ENCODE measurements at places on chromosomes 7 and 10. TPM values are rescaled to one million over a fixed set of nuclear protein-coding genes. Genes with fewer than 3 reads are reported as not detected.

The GPR26 gene
- total RNA-seq: not detected

The SEC31B gene
- 2.6 TPM for total RNA-seq

The AKR1C8 gene
- total RNA-seq: not detected

The HOXA9 gene
- 7.9 TPM for total RNA-seq

The KLF14 gene
- not detected for total RNA-seq

The SPDYE2 gene
- total RNA-seq: not detected

The KCNMA1 gene
- 30.9 TPM for total RNA-seq

The MMD2 gene
- total RNA-seq: not detected

The GJD4 gene
- total RNA-seq: not detected

The GHRHR gene
- total RNA-seq: not detected

The RHBDD2 gene
- 30.2 TPM for total RNA-seq

The PALD1 gene
- under 0.01 TPM for total RNA-seq

The PNLIP gene
- total RNA-seq: not detected

The CYP26C1 gene
- total RNA-seq: under 0.01 TPM

The CPED1 gene
- total RNA-seq: 40.5 TPM

The GDF2 gene
- not detected for total RNA-seq

The KCNH2 gene
- 1.7 TPM for total RNA-seq

The CDC14C gene
- total RNA-seq: not detected

Measured in smooth muscle cell of bladder (primary cell).